Kidney glomerular epithelial cell (primary cell): ENCODE measurements at places on chromosomes 13 and 19.

DNA sequence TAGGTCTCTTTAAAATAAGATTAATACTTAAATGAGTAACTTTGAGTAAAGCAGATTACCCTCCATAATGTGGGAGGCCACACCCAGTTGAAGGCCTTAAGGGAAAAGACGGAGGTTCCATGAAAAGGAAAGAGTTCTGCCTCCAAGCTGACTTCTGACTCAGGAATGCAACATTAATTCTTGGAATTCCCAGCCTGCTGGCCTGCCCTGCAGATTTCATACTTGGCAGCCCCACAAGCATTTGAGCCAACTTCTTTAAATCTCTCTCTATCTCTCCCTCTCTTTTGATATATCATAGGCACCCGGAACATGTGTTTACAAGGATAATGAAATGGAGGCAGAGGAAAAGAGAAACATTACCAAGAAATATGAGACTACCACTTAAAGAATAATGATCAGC lies 902.3 kb upstream of the MIR17HG start:
- DNase-seq = peak; percentile 93

DNA sequence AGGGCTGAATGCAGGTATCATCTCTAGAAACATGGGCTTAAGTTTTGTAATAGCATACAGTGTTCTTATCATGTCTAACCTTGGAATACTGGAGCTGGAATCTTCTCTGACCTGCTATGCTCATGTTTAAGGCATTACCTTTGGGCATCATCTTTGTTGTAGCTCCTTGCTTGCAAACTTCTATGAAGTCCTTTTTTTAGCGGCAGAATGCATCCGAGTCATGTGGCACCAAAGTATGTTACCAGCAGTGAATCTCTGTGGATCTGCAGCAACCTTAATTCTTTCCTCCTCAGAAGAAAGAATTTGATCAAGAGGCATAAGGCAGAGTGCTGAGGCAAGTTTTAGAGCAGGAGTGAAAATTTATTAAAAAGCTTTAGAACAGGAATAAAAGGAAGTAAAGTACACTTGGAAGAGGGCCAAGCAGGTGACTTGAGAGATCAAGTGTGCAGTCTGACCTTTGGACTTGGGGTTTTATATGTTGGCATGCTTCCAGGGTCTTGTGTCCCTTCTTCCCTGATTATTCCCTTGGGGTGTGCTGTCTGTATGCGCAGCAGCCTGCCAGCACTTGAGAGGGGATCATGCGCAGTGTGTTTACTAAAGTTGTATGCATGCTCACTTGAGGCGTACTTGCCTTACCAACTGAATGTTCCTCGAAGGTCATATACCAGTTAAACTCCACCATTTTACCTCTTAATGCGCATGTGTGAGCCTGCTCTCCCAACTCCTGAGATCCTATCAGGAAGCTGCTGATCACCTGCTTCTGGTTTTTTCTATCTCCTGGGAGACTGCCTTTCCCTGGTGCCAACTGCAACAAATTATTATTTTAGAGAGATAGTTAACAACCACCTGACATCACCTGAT lies 115.5 kb downstream of the LACC1 start:
- DNase-seq = no peak

GRCh38 chr19:17286263-17286662 lies 4.6 kb downstream of the ANKLE1 start:
- no peak for DNase-seq

DNA sequence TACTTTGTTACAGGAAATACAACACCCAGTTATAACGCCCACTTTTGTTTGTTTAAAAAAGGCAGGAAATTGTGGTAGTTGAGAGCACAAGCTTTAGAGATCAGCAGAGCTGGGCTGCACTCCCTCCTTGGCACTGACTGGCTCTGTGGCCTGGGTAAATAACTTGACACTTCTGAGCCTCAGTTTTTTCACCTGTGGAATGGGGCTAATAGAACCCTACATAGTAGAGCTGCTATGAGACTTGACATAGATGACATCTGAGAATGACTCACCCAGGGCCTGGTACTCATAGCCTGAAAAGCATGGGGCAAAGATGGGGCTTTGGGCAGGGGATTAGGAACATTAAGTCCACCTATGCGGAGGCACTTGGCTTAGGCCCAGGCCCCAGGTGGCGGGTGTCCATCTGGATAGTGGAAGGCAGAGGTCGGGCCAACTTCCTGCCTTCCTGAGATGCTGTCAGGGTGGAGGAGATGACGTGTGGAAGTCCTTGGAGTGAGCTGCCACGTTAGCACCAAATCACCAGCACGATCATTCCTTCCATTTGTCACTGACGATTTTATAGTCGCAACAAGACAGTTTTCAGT lies 159.1 kb downstream of the KATNAL1 start:
- no peak for DNase-seq

GRCh38 chr19:54804101-54804500 lies 691 bp downstream of the KIR2DL4 start:
- no peak for DNase-seq

GRCh38 chr19:57560049-57560491 lies 407 bp upstream of the ZNF550 start:
- no peak for DNase-seq

GRCh38 chr13:100234524-100235136 lies 145.7 kb downstream of the PCCA start:
- peak; percentile 80 for DNase-seq

DNA sequence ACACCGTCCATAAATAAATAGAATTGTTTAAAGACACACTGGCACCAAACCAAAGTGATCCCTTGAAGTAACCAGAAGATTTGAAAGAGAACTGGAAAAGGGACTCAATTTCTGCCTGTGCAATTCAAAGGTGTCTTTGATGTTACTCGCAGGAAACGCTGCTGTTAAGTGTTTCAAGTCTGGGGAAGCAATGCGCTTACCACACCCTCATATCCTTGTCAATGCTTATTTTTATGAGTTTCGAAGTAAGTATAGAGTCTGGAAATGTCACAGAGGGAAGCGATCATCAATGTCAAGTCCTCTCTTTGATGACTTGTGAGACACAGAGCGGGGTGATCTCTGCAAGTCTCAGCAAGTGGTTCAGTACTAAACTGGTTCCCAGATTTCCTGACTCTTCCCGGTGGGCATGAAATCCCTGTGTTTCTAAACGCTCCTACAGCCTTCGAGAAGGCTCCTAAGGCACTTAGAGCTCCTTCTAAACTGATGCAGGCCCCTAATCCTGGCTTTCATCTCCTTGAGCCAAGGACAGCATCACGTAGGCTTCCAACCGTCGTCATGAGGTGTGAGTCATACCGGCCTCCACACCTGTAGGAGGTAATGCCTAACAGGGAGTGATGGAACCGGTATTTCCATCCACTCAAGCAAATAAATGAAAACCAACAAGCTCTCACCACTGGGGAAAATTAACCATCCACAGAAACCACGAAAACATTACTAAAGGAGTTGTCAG lies 22.8 kb downstream of the SYDE1 start:
- no peak for DNase-seq

GRCh38 chr19:48946463-48947257 lies 8.0 kb upstream of the BAX start:
- no peak for DNase-seq

GRCh38 chr13:108087810-108088209 lies 127.5 kb downstream of the LIG4 start:
- DNase-seq = no peak

- no peak for DNase-seq
Observed at GRCh38 chr13:37954191-37954590, 84.6 kb upstream of the TRPC4 start.

- no peak for DNase-seq
Observed at GRCh38 chr19:2629491-2630351, 72.8 kb downstream of the GNG7 start.
